ENCODE measurements at places on chromosomes 12 and 14. TPM values are rescaled to one million over a fixed set of nuclear protein-coding genes. Genes with fewer than 3 reads are reported as not detected.

ALDH6A1 gene
- total RNA-seq = 74.4 TPM

PRIMA1 gene
- total RNA-seq = 0.51 TPM

FOXA1 gene
- total RNA-seq = not detected

FLVCR2 gene
- total RNA-seq = 12.4 TPM

USP44 gene
- 2.9 TPM for total RNA-seq

MYH6 gene
- not detected for total RNA-seq

MOK gene
- 7.0 TPM for total RNA-seq

ZNF384 gene
- total RNA-seq = 22.8 TPM

FRMD6 gene
- total RNA-seq = 19.4 TPM

IFI27L2 gene
- 102 TPM for total RNA-seq

SYT10 gene
- not detected for total RNA-seq

CAPS2 gene
- total RNA-seq = 22.2 TPM

ADAMTS20 gene
- total RNA-seq = not detected

KCNMB4 gene
- 1.2 TPM for total RNA-seq

PLEKHD1 gene
- not detected for total RNA-seq

GPRC5A gene
- total RNA-seq = 5.1 TPM

RGS6 gene
- 9.5 TPM for total RNA-seq

CD27 gene
- 0.44 TPM for total RNA-seq

OTX2 gene
- not detected for total RNA-seq

B4GALNT3 gene
- 0.16 TPM for total RNA-seq

IAPP gene
- total RNA-seq = not detected

PDE3A gene
- total RNA-seq = 9.0 TPM

FBLN5 gene
- 127 TPM for total RNA-seq
